ENCODE measurements at places on chromosomes 3 and 15. TPM values are rescaled to one million over a fixed set of nuclear protein-coding genes. Genes with fewer than 3 reads are reported as not detected.

The TMCO5A gene
- total RNA-seq, result not detected

The PRR23B gene
- not detected for total RNA-seq

- no peak for DNase-seq
- H3K4me1 ChIP-seq, result peaks cover 25% of the 10 kb centered on the region
- no peaks in the 10 kb centered on the region for H3K27me3 ChIP-seq
- H3K36me3 ChIP-seq, result no peaks in the 10 kb centered on the region
- H3K27ac ChIP-seq, result no peak overlapping the region
Measured at GRCh38 chr3:90007778-90008499, 900.5 kb downstream of the EPHA3 start.

DNA sequence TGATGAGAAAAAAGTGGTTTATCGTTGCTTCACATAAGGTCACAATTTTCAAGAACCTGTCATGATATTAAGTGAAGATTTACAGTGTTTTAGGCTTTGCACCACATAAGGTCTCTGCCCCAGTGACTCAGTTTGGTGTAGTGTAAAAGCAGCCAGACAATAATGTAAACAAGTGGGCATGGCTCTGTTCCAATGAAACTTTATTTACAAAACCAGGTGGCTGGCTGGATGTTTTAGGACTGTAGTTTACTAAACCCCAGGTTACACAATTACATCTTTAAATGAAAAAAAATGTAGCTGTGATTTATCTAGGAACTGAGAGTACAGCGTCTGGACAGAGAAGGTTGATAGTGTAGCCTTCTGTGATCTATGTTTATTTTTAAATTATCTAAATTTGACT lies 9.7 kb upstream of the FBXL22 start:
- DNase-seq, result no peak
- H3K36me3 ChIP-seq, result peaks cover 34% of the 10 kb centered on the region
- H3K27me3 ChIP-seq, result no peaks in the 10 kb centered on the region
- no peak overlapping the region for H3K4me3 ChIP-seq

The INO80 gene
- 25.1 TPM for total RNA-seq

- no peak for DNase-seq
- H3K36me3 ChIP-seq, result no peaks in the 10 kb centered on the region
- no peaks in the 10 kb centered on the region for H3K27me3 ChIP-seq
- H3K4me3 ChIP-seq, result peak overlapping the region; percentile 66
- peaks cover 28% of the 10 kb centered on the region for H3K4me1 ChIP-seq
Measured at GRCh38 chr3:101828691-101829436, 20.4 kb upstream of the NFKBIZ start.

GRCh38 chr3:75129101-75129500 lies 514.6 kb upstream of the CNTN3 start:
- no peaks in the 10 kb centered on the region for H3K4me1 ChIP-seq
- H3K27me3 ChIP-seq, result no peaks in the 10 kb centered on the region
- H3K36me3 ChIP-seq, result no peaks in the 10 kb centered on the region
- no peak overlapping the region for H3K4me3 ChIP-seq

Data from esophagus muscularis mucosa (tissue), 4 donors.